Large intestine (tissue), 12 donors: ENCODE measurements at places on chromosomes 12 and 14.

- DNase-seq, result no peak
Measured at GRCh38 chr14:81584495-81584894, 50.8 kb upstream of the SEL1L start.

DNA sequence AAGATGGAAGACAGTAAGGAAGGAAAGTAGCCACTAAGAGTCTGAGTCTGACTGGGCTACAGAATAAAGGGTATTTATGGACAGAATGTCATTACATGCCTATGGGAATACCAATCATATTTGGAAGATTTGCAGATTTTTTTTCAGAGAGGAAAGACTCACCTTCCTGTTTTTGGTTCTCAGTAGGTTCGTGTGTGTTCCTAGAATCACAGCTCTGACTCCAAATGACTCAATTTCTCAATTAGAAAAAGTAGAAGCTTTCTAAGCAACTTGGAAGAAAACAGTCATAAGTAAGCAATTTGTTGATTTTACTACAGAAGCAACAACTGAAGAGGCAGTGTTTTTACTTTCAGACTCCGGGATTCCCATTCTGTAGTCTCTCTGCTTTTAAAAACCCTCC, 15.4 kb upstream of the PAPLN start:
- no peak for DNase-seq

DNA sequence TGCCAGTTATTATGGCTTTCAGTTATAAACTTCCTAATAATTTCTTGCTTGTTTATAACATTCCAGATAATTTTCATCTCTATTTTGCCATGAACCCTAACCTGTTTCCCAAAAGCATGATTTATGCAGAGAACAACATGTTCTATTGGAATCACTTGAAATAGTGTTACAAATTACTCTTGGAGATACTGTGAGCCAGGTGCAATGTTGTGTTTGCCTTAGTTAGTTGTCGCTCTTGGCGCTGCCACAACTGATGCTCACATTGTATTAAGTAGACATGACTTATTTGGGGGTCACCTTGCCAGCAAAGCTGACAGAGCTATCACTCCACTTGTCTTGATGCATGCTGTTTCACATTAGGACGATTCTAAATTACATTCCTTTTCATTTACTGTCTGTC, 49.4 kb downstream of the TSPAN8 start:
- DNase-seq, result no peak

DNA sequence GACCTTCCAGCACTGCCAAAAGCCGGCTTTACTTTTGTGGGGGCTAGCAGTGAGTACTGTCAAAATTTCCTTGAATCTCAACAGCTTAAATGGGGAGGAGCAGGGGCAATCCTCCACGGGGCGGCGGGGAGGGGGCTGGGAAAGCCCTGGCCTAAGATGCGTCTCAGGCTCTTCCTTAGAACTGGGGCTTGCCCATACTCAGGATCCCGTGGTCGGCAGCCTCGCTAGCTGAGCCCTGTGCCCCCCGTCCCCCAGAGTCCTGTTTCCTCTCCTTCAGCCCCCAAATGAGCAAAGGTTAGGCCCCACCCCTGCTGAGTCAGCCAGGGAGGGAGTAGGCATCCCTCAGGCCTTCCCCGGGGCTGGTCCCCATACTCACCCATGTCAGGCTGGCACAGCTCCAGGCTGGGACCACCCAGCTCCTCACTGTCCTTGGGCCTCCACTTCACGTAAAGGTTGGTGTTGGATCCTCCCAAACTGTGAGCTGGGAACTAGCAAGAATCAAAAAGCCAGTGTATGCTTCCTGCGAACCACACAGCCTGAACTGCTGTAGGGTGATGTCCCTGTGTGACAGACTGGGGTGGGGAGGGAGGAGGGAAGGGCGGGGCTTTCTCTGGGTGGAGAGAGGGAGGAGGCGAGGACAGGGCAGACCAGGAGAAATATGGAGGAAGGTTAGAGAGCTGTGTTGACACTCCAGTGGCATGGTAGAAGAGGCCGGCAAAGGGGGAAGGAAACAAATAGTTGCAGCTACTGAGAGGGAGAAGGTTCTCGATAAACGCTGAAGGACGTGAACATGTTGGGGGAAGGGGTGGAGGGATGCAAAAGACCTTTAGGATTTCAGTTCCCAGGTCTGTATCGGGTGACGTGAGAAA, 5.9 kb upstream of the BAZ2A start:
- DNase-seq, result peak; percentile 97

GRCh38 chr12:68474467-68475204, 136.1 kb upstream of the RAP1B start:
- no peak for DNase-seq

GRCh38 chr12:94458877-94459727, 565 bp downstream of the CEP83 start:
- no peak for DNase-seq

DNA sequence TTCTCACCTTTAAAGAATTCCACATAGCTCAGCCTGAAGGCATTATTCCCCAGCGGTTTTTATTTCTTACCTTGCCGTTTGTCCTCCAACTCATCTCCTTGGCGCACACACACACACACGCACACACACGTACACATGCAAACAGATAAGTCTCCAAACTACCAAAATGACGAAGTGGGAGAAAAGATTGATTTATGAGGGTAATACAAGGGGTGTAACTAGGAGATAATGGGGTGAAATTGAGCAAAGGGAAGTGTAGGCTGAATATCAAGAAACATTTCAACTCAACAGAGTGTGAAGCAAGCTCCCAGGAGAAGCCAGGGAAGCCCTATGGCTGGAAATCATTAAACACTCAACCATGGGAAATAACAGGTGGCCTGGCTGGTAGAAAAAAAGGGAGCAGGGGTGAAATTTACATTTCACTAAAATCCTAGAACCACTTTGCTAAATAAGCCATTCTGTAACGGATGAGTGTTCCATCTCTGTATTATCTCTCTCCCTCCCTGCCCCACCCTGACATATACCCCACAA, 41.0 kb downstream of the GRIN2B start:
- DNase-seq, result peak; percentile 19

DNA sequence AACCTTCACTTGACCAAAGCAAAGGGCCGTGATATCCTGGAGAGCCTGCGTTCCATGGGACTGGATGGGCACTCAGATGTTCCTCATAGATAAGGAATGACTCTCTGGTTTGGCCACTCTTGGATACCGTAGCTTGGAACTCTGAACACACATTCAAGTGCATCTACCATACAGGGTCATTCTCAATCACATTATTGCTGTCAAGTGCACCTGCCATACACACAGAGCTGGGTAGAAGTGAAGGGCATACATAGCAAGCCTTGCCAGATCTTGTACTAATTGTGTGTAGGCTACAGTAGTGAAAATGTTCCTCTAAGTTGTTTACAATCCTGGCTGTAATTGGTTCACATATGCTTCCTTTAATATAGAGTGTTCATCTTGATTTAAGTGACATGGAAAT, 58.3 kb downstream of the PELI2 start:
- no peak for DNase-seq

- no peak for DNase-seq
Measured at GRCh38 chr12:19431407-19432308, 7.6 kb upstream of the AEBP2 start.

GRCh38 chr14:59275668-59276067, 87.2 kb downstream of the DAAM1 start:
- no peak for DNase-seq

GRCh38 chr12:130220706-130221100, 58.4 kb downstream of the FZD10 start:
- no peak for DNase-seq

GRCh38 chr14:105979446-105979845, 453.1 kb downstream of the TMEM121 start:
- no peak for DNase-seq
